DMS53 (cell line): ENCODE measurements at places on chromosomes 7 and 10.

DNA sequence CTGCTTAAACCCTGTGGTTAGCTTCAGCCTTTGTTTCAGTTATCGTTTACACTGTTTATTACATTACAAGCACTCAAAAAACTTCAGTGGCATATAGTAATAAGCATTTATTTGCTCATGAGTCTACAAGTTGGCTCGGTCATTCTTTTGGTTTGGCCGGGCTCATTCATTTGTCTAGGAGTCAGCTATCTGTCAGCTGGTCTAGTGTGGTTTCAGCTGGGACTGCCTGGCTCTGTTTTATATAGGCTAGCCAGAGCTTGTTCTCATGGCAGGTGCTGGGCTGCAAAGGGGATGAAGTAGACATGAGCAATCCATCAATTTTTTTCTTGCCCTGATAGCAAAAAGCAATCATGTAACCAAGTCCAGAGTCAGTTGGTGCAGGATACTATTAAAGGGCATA, 103.6 kb downstream of the MKLN1 start:
- peak; percentile 60 for DNase-seq

- no peak for DNase-seq
Measured at GRCh38 chr7:130433301-130433700, 7.5 kb downstream of the CEP41 start.

GRCh38 chr7:154770962-154771361, 232.0 kb downstream of the PAXIP1 start:
- no peak for DNase-seq

- DNase-seq = no peak
Measured at GRCh38 chr10:75432763-75433162, 1.3 kb downstream of the LRMDA start.

DNA sequence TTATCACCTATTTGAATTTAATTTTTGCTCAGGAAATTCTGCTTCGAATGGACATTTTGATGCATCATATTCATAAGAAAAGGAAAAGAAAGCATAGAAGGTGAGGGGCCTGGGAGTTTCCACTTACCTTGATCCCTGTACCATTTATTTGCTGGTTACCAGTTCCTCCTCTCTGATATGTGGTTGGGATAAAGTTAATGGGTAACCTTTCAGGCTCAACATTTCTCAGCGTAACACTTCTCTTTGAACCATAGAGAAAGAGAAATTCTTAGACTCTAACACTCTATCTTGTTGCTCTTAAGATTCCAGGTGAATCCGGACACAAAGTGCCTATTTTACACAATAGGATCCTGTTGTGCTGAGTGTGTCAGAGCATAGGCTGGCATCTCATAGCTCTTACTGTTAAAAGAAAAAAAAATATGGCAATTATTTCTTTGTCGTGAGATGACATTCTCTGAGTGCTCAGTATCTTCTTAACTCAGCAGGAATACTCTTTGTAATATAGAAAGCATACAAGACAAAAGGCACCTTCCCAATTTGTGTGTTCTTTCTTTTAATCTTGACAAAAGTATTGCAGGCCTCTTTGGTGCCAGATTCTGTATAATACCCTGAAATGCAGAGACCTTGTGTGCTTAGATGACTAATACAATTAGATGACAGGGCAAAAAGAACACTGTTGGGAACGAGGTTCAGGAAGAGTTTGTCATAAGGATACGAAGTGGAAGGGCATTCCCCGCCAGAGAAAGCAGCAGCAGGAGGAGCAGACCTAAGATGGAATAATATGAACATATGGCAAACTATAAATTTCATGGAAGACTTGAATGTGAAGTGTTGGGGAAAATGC, 689.6 kb downstream of the NRG3 start:
- peak; percentile 88 for DNase-seq

- no peak for DNase-seq
Measured at GRCh38 chr7:158358926-158359645, 228.5 kb downstream of the PTPRN2 start.

DNA sequence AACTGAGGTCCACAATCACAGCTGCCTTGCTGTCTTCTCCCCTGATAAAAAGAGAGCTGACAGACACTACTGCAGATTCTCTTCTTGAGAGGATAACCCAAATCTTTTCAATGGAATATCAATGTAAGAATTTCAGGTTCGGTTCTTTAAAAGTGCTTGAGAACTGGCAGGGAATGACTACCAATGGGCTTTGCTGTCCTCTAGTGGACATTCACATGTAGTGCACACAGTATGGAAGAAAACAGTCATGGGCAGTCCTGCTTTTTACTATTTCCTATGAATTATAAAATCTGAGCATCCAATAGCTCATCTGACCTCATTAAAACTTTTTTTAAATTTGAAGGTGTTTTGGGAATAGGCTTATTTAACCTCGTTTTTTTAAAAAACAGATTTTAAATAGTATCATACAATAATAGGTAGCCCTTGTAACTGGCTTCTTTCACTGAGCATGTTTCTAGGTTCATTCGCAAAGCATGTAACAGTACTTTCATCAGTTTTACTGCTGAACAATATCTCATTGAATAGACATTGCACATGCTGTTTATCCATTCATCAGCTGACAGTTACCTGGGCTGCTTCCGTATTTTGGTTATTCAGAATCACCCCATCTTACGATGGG, 18.3 kb downstream of the FZD9 start:
- DNase-seq = peak; percentile 78

DNA sequence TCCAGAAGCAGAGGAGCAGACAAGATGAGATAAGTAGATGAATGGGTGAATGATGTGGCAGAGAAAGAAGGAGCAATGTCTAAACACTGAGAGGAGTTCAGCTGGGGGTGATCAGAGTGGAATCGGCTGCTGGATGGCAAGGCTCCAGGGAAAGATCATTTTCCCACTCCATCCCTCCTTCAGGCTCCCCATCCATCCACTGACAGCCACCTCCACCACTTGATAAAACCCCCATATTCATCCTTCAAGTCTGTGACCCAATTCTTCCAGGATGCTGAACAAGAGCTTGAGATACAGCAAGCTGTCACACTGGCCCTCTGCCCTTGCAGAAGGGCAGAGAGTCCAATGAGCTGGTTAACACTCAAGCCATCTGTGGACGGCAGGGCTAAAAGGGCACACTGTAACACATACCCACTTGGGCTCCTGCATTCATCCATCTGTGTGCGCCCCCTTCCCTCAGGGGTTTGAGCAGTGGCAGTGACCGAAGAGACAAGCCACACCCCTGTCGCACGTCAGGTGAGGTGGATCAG, 30.8 kb upstream of the CACNB2 start:
- no peak for DNase-seq

GRCh38 chr7:70630818-70631457, 501.0 kb upstream of the GALNT17 start:
- DNase-seq = no peak

- DNase-seq = no peak
Measured at GRCh38 chr10:24340883-24341282, 131.9 kb downstream of the KIAA1217 start.

- DNase-seq = no peak
Measured at GRCh38 chr10:88082806-88083596, 219.6 kb downstream of the PTEN start.
